ENCODE measurements at places on chromosomes 12 and 14.
A peak's percentile ranks its signal among the peaks of the same experiment; 100 is the strongest.

DNA sequence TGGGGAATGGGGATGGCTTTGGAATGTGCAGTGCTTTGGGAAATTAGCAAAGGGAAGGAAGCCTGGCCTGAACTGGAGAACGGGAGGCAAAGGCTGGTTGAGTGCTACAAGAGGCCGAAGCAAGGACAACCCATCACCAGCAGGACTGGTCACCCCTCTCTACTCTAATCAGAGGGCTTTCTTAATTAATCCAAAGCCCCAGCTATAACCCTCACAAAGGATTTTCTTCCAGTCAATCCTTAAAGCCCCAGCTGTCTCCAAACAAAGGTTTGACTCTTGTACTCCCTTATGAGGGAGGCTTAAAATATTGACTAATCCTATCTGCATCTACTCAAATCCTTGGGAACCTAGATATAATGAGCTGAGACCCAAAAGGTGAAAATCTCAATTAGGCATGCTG lies 256.3 kb downstream of the NTF3 start:
- DNase-seq, result no peak

- peak; percentile 48 for DNase-seq
Observed at GRCh38 chr14:71933001-71933587, 865 bp downstream of the RGS6 start.

GRCh38 chr12:125467363-125467762 lies 402.1 kb downstream of the AACS start:
- no peak for DNase-seq

- no peak for DNase-seq
Observed at GRCh38 chr12:10307630-10308029, at the start of gene KLRD1. Gene KLRD1, plus strand, starts transcription at chr12:10307870. Its CDS starts 208 bp downstream, at chr12:10308078.

GRCh38 chr14:92735344-92735743 lies 13.1 kb downstream of the LGMN start:
- no peak for DNase-seq

DNA sequence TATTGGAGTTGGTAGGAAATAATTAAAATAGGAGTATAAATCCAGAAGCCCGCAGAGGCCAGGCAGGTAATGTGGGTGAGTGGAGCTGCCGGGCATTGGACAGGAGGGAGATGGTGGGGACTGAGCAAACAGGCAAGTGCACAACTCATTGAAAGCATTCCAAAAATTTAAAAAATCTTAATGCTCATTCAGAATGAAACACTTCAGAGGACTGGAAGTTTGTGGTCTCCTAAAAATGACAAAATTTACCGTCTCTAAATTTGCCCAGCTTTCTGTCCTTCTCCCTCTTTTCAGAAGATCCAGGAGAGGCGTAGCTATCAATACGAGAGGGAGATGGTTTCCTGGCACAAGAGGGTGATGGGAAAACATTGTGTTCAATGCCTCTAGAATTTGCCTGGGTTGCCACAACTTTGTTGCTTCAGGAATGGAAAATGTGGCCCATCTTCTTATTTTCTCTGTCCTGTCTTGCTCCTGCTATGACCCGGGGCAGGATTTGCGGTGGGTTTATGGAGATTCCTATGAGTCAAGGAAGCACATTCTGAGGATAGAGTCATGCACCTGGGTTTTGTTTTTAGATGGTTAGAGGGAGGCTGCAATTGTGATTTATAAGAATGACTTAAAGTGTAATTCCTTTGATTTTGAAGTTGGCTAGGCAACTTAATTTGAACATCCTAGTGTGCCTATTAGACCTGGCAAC lies 72.2 kb downstream of the BORCS5 start:
- no peak for DNase-seq

DNA sequence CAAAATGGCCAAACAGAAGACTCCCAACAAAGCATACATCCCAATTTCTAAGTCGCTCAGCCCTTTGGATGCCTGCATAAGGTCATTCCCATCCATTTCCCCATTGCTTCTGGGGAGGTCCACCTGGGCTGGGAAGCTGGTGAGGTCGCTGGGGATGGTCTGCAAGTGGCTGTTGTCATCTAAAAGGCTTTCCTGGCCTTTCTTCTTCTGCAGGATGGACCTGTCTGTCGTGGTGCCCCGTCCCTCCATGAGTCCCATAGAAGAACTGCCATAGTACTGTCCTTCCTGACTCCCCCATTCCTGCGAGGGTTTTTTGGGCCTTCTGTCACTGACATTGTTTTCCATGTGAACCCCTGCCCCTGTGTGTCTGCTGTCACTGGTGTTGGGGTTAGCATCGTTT lies 221.1 kb downstream of the GLT1D1 start:
- no peak for DNase-seq

DNA sequence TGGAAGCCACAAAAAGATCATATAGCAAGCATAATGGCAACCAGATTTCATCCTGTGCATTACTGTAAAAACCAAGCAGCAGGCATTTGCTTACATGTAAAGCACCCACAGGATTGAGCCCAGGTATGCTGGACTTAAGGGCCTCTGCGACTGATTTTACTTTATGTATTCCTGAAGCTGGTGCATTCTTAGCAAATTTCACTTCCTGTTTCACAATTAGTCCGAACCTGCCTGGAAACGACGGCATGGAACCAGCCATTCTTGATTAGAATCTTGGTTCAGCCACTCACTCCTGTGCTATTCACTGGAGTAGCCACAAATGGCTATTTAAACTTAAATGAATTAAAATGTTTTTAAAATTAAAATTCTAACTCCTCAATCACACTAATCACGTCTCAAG lies 239.2 kb downstream of the NUAK1 start:
- DNase-seq, result no peak

DNA sequence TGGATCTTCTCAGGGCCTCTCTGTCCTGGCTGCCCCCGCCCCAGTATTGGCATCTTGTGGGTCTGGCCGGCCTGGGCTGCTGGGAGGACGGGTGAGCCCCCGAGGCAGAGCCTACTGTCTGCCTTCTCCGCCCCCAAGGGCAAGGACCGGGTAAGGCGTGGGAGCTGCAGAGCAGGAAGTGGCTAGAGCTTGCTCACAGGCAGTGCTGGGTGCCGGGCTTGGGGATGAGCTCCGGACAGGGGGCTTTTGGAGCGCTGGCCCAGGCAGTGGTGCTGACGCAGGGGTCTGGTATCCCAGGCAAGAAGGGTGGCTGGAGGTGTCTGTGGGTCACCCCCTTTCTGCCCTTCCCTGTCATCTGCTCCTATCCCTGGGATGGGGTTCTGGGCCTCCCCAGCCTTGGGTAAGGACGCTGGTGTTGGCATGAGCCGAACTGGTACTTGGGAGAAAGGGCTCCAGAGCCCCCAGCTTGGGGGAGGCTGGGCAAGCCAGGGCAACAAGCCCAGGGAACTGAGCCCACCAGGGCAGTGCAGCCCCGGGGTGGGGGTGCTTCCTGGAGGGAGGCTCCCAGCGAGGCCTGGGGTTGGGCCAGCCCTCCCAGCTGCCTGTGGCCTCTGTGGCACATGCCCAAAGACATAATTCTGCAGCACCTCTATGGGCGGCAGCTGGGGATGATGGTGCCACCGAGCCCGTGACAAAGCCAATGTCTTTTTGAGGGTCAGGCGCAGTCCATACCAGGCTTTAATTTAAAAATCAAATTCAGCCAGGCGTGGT lies 126.3 kb downstream of the KIF26A start:
- no peak for DNase-seq

DNA sequence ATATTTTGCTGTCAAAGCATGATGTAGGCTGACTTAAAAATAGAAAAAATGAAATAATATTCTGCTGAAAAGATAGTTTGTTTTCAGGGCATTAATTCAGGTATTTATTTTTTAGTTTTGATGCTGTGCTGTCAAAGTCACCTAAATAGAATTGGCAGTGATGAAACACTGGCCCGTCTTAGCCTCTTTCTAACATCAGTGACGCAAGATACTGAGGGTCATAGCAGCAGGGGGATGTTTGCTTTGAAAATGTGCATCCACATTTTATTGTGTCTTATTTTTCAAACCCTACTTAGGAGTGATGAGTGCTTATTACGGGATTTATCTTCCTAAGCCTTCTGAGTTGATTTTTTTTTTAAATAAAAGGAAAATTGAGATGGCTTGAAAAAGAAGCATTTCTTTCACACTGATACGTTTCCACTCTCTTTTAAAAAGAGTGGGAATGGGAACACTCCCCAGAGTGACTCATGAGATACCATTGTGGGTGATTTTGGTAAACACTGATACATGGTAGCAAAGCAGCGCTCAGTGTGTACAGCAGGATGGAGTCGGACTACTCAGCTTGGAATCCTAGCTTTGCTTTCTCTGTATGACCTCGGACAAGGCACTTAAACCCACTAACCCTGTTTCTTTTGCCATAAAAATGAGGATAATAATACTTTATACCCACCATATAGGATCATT lies 290.8 kb downstream of the ERC1 start:
- no peak for DNase-seq

DNA sequence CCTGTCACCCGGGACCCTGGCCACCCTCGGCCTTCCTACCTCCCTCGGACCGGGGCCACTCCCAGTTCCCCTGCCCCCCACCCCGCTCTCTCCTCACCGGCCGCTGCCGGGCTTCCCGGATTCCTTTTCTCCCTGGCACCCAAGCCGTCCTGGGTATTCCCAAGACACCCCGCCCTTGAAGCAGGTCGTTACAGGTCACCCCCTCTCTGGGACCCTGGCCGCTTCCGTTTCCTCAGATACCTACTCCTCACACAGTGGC lies 493 bp downstream of the NUMB start:
- peak; percentile 81 for DNase-seq

DNA sequence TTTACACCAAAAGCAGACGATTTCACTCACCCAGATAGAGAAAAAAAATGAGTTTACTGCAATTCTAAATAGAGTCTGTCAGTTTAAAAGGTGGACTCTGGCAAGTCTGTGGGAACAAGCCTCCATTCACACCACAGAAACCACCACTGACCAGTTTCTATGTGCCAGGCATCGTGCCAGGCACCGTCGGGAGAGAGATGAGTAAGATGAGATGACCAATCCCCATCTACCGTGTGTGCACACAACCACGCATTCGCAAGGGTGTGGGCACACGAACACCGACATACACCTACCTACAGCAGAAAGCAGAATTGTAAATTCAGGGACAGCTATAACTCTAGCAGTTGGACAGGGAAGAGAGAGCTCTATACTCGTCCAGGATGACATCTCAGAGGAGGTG lies 58.3 kb downstream of the PRIMA1 start:
- no peak for DNase-seq

DNA sequence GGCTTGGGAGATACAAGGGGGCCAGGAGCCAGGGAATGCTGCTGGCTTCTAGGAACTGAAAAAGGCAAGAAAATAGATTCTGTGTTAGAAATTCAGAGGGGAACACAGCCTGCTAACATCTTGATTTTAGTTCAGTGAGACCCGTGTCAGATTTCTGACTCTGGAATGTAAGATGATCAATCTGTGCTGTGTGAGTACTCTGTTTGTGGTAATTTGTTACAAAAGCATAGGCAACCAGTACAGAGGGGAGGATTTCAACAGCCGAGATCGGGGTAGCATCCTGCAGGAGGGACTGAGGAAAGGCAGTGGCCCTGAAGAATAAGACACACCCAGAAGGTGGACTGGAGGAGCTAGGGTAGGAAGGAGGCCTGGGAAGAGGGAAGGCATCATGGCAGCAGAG lies 410.0 kb upstream of the CCDC196 start:
- DNase-seq, result no peak

GRCh38 chr12:56288705-56289387 lies 11.3 kb downstream of the CS start:
- no peak for DNase-seq

DNA sequence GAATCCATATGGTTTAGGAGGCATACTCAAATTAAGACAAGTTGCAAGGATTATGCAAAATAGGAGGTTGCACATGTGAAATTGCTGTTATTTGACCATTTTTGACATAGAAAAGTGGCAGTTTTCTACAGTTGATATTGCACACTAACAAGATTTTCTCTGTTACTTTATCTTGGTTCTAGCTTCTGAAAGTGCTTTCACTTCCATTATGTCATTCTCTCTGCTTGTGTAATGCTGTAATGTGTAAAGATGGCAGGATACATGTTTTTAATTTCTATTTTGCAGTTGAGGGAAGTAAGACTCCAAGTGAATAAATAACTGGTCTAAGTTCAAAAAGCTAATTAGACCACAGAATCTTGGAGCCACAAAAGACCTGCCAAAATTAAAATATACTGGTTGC lies 60.6 kb downstream of the MYRFL start:
- no peak for DNase-seq

DNA sequence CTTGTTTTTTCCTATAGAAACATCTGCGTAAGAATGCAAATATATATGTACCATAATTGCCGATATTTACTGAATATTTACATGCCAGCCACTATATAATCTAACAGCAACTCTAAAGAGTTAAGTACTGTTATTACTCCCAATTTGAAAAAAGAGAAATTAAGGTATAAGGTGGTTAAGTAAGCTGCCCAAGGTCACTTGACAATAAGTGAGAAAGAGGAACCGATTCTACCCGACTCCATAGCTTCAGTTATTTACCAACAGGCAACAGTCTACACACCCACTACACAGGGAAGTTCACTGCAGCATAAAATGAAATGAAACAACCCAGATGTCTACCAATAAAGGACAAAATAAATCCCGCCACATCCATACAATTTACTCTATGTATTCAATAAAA lies 1.1 kb downstream of the MIS18BP1 start:
- no peak for DNase-seq

DNA sequence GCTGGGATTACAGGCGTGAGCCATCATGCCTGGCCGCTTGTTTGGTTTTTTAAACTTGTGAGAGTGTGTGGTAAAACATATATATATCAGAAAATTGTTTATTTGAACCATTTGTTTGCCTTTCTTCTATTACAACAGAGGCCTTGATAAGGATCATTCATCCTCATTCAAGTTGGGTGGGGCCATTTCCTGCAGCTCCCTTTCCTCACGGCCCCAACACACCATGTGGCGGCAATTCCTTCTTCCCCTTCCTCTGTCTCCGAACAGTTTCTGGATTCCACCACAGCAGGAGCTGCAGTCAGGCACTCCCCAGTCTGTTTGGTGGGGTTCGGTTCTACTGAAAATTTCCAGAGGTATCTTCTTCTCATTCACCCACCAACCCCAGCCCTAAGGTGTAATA lies 42.0 kb upstream of the RASSF3 start:
- no peak for DNase-seq

- DNase-seq, result no peak
Observed at GRCh38 chr12:92701441-92701840, 1.3 kb upstream of the PLEKHG7 start.

GRCh38 chr14:23067847-23068788 lies 10.8 kb upstream of the CDH24 start:
- no peak for DNase-seq

GRCh38 chr12:117718141-117718540 lies 250.6 kb downstream of the KSR2 start:
- no peak for DNase-seq

GRCh38 chr14:75860561-75861160 lies 121.1 kb downstream of the TGFB3 start:
- DNase-seq, result no peak

DNA sequence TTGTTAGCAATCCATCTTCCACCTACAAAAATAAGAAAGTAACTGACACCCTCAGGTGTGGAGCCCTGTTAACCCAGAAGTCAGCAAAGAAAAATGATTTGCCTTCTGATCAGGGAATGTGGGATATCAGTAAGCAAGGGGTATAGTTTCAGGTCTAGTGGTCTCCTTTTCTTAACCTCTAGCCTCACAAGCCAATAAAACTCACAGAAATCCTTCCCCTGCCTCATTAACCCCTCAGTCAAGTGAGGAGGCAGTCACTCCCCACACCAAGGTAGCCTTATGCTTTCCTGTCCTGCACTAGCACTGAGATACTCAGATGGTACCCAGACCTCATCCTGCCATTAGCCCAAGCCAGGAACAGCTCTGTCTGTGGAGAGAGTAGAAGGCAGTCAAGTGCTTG lies 103.4 kb upstream of the VASH1 start:
- no peak for DNase-seq
